Testis (tissue), 5 donors: ENCODE measurements at places on chromosomes 3 and 15. TPM values are rescaled to one million over a fixed set of nuclear protein-coding genes. Genes with fewer than 3 reads are reported as not detected.

The GRAMD1C gene
- total RNA-seq: 24.3 TPM

DNA sequence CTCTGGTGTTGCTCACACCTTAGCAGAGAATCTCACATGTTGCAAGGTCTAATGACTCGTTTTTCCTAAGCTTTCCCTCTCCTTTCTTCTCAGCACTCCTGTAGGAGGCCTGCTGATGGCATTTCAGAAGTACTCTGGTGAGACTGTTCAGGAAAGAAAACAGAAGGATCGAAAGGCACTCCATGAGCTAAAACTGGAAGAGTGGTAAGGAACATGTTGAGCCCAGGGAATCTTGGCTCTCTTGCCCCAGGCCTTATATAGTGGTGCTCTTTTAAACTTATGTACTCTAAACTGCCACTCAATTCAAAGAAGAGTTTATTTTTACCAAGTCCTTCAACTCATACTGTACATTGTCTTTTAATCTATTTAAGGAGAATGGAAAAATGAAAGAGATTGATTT lies 18.8 kb downstream of the TIMMDC1 start:
- no peaks in the 10 kb centered on the region for H3K27me3 ChIP-seq
- no peak for DNase-seq
- no peaks in the 10 kb centered on the region for H3K36me3 ChIP-seq
- no peak overlapping the region for H3K4me3 ChIP-seq
- no peak overlapping the region for H3K27ac ChIP-seq

- H3K36me3 ChIP-seq: no peaks in the 10 kb centered on the region
- no peaks in the 10 kb centered on the region for H3K4me1 ChIP-seq
- DNase-seq: no peak
- H3K27me3 ChIP-seq: no peaks in the 10 kb centered on the region
These were observed 68.8 kb downstream of the VGLL3 start for GRCh38 chr3:86921971-86922680.

DNA sequence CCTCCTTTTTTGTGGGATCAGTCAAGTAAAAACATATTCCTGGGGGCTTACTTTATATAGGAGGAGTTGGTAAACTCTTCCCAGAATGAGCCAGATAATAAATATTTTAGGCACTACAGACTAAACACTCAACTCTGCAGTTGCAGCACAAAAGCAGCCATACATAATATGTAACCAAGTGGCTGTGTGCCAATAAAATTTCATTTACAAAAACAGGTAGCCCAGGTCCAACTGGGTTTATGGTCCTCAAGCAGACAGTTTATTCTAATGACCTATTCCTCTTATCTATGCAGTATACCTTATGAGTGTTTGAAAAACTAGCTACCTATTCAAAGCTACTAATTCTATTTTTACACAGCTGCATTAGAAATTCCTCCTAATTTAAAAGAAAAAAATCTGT lies 61.8 kb downstream of the FAIM start:
- no peaks in the 10 kb centered on the region for H3K36me3 ChIP-seq
- H3K27me3 ChIP-seq: no peaks in the 10 kb centered on the region
- DNase-seq: no peak
- no peaks in the 10 kb centered on the region for H3K4me1 ChIP-seq
- no peak overlapping the region for H3K27ac ChIP-seq
- no peak overlapping the region for H3K4me3 ChIP-seq

GRCh38 chr15:65841121-65841930 lies 28.0 kb upstream of the RAB11A start:
- no peaks in the 10 kb centered on the region for H3K27me3 ChIP-seq
- H3K27ac ChIP-seq: peak overlapping the region; percentile 50
- DNase-seq: peak; percentile 34
- H3K4me3 ChIP-seq: no peak overlapping the region

- no peaks in the 10 kb centered on the region for H3K27me3 ChIP-seq
- no peak overlapping the region for H3K27ac ChIP-seq
- H3K4me1 ChIP-seq: no peaks in the 10 kb centered on the region
- no peaks in the 10 kb centered on the region for H3K36me3 ChIP-seq
- no peak overlapping the region for H3K4me3 ChIP-seq
These were observed 650.8 kb upstream of the ADAMTS9 start for GRCh38 chr3:65338571-65338970.

DNA sequence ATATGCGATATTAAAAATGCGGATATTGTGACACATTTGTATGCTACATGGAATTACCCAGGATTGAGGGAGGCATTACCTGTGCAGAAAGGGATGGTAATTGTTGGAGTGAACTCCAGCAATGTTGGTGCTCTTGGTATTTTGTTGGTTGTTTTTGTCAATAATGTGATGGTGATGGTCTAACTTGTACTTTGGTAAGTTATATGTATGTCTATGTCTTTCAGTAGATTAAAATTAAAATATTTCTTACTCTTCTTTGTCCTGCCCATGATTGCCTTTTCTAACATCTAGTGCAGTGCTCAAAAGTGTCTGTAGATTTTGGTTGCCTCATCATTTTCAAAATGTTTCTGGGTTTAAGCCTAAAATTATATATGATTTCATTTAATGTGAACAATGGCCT lies 192.7 kb downstream of the ROBO2 start:
- no peak for DNase-seq
- no peak overlapping the region for H3K4me3 ChIP-seq
- H3K27me3 ChIP-seq: no peaks in the 10 kb centered on the region
- H3K27ac ChIP-seq: no peak overlapping the region

The PATL2 gene
- 0.62 TPM for total RNA-seq
